Endothelial cell of umbilical vein (primary cell): ENCODE measurements at places on chromosomes 7 and 10. TPM values are rescaled to one million over a fixed set of nuclear protein-coding genes. Genes with fewer than 3 reads are reported as not detected.

Gene TRIM73
- total RNA-seq: 1.2 and 2.0 TPM in 2 replicates

Gene HMX3
- not detected in 2 replicates for total RNA-seq

Gene MPP7
- 0.73 and 1.0 TPM in 2 replicates for total RNA-seq

Gene CDC14C
- total RNA-seq: not detected in 2 replicates

Gene HSPA12A
- 0.22 and 0.30 TPM in 2 replicates for total RNA-seq

Gene PLXNA4
- total RNA-seq: 10.6 and 20.4 TPM in 2 replicates

- no peak for DNase-seq
Observed at GRCh38 chr10:47371629-47372485, 12.2 kb downstream of the ZNF488 start.

- DNase-seq: no peak
Observed at GRCh38 chr7:46610746-46611145, 689.7 kb upstream of the IGFBP3 start.

DNA sequence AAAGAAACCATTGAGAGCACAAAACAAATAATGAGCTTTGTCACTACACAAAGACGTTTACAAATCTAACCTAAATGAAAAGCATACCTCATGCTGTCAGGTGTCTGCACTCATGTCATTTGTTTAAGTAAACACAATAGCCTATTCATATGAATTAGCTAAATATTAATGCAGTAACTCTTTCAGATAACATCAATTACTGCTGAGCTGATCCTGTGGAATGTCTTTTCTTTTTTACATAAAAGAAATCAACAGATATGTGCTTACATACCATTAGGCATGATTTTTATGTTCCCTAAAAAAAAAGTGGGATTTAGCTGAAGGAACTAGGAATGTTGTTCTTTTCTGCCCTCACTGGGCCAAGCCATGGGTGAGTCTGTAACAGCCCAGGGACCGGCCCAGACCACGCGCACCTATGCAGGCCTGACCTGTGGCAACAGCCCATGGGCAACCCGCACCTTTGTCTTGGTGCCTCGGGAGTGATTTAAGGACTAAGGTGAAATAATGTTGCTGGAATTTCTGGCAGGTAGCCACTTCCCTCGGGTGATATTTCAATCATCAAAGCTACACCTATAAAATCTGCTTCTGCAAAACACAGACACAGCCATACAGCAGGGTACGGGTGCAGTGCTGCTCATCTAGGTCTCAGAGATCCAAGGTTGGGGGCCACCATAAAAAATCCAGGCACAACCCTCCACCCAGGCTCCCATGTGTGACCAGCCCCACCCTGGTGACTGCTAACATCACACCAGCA is 44.6 kb downstream of the FGFR2 start:
- DNase-seq: no peak

- no peak for DNase-seq
Observed at GRCh38 chr7:140347218-140347617, 51.1 kb downstream of the SLC37A3 start.

DNA sequence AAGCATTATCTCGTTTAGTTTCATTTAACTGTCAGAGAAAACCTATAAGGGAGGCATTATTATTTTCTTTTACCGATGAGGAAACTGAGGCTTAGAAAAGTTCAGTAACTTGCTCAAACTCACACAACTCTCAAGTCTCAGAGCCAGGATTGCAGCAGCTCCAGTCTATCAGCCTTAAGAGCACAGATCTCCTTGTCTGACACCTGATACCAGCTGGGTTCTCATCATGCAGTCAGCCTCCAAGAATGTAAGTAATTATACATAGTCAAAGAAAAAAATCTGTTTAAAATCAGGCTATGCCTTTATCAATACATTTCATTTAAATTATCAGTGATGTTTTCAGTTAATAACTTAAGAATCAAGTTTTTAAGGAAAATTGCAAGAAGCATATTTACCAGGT is 236.6 kb upstream of the TCF7L2 start:
- DNase-seq: no peak

- no peak for DNase-seq
Observed at GRCh38 chr7:2197436-2198155, 35.1 kb downstream of the MAD1L1 start.

- DNase-seq: no peak
Observed at GRCh38 chr10:44439239-44439957, 54.5 kb upstream of the CXCL12 start.

DNA sequence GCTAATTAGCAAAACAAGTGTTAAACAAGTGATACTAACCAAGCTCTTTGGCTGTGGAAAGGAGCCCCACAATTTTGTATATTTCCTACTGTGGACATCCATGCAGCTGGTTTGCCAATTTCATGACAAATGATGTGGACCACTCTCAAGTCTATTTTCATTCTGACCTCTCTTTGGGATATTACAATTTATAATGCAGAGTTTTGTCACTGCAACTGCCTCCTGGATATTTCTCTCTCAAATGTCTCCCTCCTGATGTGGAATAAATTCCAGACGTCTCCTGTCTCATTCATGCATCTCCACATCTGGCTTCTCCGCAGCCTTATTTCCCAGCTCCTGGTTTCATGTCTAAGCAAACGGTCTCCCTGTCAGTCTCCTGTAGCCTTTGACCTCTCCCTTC is 80.6 kb upstream of the RHEB start:
- DNase-seq: no peak

- no peak for DNase-seq
Observed at GRCh38 chr7:30817371-30817767, 46.2 kb downstream of the MINDY4 start.

GRCh38 chr7:140441519-140441918 is 37.7 kb downstream of the RAB19 start:
- DNase-seq: no peak

DNA sequence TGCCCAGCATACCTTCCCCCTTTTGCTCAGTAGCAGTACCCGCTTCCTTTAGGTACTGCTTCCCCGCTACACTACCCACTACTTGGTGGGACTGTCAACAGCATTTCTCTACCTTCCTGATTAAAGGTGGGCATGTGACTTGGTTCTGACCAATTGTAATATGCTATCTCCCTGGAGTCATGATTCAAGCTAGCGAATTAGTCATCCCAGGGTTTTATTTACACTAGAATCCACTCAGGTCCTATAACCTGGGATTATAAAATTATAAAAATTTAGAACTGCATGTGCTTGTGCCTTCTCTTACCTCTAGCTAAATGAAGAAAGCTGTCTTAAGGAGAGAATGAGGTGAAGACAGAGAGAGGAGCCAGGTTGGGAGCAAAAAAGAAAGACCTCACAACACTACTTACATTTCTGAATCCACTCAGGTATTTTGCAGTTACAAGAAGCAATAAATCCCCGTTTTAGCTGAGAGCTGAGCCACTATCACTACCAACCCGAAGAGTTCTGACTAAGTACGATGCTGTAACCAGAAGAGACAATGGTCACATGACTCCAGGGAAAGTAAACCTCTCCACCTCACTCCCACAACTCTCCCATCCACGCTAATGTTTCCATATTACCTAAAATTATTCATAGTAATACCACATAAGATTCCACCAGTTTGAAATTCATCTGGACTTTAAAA is 9.7 kb downstream of the GBX1 start:
- peak; percentile 71 for DNase-seq

DNA sequence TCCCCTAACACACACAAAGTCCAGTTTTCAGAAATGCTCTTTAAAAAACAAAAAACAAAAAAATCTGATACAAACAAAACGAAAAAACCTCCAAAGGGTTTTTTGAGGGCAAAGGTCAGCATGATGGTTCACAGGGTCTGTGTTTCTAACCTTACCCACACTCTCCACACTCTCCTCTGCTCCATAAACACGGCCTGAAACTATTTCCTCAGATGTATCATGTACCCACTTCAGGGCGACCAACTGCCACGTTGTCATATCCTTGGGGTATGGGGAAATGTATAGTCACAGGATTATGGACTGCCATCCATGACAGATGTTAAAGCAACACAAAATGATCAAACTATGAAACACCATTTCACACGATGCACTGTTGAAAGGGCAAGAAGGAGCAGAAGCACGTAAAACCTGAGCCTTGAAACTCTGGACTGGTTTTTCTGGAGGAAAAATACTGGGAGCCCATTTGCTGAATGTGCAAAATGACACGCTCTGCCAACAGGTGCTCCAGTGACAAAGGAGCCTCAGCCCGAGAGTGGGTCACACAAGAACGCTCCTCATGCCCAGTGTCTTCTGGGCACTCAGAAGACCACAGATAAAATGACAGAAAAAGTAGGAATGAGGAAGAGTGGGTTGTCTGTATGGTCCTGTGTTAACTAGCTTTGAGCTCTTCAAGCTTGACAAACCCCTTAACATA is 15.8 kb downstream of the NAPEPLD start:
- no peak for DNase-seq

GRCh38 chr7:126305671-126306070 is 947.1 kb downstream of the GRM8 start:
- no peak for DNase-seq

DNA sequence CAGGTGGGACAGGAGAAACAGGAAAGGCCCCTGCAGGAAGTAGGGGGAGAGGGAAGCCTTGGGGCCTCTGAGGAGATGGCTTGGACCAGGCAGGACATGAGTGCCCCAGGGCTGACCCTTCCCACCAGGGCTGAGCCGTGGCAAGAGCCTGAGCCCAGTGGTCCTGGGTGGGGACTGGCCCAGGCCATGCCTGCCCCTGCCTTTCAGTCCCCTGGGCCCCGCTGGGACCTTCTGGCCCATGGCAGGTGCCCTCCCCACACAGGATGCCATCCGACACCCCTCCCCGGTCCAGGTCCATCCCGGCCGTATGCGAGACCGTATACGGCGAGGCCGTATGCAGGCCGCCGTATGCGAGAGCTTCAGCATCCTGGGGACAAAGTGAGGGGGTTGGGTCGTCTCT is 2.0 kb downstream of the GRIFIN start:
- DNase-seq: no peak

GRCh38 chr10:54758791-54759190 is 42.2 kb downstream of the PCDH15 start:
- DNase-seq: peak; percentile 6

DNA sequence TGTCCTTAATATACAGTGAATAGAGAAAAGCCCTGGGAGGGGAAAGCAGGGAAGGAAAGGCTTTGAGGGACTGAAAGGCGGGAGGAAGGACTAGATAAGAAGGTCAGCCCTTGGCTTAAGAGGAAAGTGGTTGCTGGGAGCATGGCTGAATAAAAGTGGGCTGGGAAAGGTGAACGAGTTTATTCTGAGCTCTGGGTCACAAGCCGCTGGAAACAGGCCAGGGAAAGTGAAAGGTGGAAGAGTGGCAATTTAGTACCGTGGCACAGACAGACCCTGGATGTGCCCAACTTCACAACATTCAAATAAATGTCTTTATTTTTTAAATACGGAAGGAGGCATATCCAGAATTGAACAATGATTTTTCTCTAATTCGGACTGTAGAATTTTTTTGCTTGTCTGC is 39.7 kb downstream of the TAC1 start:
- DNase-seq: no peak

DNA sequence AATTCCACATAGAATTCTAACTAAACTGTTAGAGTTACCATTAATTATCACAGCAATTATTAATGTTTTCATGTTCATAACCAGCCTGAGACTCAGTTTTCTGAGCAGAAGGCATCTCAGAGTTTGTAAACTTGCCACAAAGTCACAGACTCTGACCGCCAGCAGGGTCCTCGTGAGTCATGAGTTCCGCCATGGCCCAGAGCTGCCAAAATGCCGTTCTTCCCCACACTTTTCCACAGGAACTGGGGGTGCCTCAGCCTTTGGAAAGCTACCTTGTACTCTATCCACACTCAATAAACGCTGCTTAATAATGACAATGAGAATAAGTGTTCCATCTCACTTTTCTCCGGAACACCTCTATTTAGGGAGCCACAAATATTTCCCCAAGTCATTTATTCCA is 22.1 kb upstream of the INHBA start:
- no peak for DNase-seq

GRCh38 chr10:18699849-18700840 is 40.9 kb downstream of the ARL5B start:
- no peak for DNase-seq

GRCh38 chr10:1424648-1425047 is 312.7 kb downstream of the ADARB2 start:
- no peak for DNase-seq
